ENCODE measurements at places on chromosomes 7 and 10.
A peak's percentile ranks its signal among the peaks of the same experiment; 100 is the strongest.

GRCh38 chr10:77869626-77870420 is 56.7 kb downstream of the DLG5 start:
- no peak for DNase-seq

GRCh38 chr7:34143402-34143801 is 238.1 kb downstream of the BMPER start:
- no peak for DNase-seq

DNA sequence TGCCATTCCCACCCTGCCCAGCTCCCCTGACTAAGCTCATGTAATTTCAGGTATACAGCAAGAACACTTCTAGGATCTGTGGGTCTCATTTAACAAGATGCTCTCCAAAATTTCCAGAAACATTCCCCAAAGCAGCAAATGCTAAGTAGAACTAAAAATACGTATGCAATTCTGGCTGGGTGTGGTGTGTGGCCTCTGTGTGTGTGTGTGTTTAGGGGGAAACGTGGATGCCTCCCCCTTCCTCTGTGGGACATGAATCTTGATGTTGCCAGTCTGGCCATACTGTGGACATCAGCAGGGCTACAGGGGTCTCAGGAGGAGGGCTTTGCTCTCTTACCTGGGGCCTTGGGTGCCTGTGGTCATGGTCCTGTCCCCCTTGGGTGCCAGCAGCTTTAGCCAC is 18.4 kb downstream of the EMX2 start:
- DNase-seq: no peak

- no peak for DNase-seq
These were observed 94.0 kb upstream of the FAM180A start for GRCh38 chr7:135842446-135843179.

DNA sequence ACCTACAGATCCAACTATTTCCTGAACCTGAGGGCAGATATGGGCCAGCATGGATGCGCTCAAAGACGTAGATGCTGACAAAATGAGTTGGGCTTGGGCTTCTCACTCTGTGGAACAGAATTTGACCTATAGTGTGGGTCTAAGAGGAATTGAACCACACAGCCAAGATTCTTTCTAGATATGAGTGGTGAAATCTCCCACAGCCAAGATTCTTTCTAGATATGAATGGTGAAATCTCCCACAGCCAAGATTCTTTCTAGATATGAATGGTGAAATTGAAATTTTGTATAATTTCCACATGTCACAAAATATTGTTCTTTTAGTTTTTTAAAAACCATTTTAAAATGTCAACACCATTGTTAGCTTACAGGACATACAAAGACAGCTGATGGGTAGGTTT is 215.4 kb upstream of the LRGUK start:
- DNase-seq: no peak

DNA sequence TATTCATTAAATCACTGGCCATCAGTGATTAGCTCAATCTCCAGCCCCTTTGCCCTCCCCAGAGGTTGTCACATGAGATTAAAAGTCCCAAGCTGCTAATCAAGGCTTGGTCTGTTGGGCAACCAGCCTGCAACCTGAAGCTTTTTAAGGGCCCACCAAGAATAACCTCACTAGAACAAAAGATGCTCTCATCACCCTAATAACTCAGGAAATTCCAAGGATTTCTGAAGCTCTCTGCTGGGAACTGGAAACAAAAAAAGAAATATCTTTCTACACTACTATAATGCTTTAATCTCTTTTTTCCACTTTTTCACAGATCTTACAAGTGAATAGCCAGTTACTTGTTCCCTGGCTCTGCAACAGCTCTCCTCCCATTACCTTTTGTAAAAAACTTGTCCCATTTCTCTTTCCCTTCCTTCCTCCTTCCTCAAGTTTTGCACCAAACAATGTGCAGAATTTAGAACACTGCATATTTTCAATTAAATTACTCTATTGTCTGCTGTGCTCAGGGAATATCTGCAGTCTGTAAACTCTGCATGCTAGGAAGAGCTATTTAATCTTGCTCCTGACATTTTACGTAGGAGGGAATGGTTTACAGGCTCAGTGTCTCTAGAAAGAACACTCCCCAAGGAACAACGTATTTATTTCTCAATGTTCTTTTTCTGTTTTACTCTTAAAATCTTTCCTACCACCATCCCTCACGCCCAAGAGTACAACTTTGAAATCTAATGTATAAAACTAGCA is 169.1 kb downstream of the IMMP2L start:
- DNase-seq: no peak

DNA sequence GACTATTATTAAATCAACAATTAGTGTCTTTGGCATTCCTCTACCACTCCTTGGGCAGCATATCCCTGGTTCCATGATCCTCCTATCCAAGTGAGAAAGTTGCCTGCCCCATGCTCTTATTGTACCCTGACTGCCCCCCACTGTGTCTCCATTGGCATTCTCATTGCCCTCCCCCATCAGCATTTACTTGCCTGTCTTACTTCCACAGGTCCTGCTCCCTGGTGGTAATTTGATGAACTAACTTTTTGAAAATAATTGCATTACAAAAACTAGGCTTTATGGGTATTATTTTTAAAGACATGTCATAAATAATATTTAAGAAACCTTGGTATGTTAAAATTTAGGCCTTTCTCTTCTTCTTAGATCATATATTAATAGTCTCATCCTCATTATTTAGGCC is 346.4 kb downstream of the PCLO start:
- no peak for DNase-seq

DNA sequence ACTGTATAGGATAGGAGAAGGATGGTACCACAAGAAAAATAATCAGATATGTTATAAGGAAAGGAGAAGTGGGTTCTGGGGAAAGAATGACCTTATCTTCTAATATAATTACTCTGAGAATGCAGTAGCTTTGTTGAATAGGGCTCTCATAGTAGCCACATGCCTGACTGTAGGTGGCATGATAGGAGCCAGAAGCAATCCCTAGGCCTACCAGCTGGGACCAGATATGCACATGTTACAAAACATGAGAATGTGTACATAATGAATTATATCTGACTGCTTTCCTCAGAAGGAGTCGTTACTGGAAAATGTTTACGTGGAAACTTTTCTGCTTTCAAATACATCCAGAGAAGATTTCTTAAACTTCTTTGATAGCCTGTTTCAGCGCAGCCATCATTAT is 53.2 kb upstream of the FAM3C start:
- DNase-seq: no peak

GRCh38 chr10:21995557-21995956 is 8.0 kb downstream of the DNAJC1 start:
- no peak for DNase-seq

DNA sequence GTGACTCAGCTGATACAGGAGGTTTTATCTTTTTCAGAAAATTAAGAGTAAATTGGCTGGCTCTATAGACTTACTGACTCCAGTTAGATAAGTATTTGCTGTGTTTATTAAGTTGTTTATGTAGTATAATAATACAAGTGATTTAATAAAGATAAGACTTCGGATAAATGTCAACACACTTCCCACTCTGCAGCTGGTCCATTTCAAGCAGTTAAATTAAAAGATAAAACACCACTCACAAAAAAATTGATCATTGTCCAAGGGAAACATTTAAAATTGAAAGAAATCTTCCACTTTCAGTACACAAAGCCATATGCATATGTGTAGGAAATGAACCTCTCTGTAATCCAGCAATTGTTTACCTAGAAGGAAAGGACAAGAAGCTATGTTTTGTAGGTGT is 106.1 kb upstream of the SP8 start:
- DNase-seq: no peak

GRCh38 chr10:107409522-107409921 is 245.0 kb upstream of the SORCS1 start:
- DNase-seq: no peak

- no peak for DNase-seq
These were observed 40.4 kb upstream of the VDAC2 start for GRCh38 chr10:75170215-75170614.

DNA sequence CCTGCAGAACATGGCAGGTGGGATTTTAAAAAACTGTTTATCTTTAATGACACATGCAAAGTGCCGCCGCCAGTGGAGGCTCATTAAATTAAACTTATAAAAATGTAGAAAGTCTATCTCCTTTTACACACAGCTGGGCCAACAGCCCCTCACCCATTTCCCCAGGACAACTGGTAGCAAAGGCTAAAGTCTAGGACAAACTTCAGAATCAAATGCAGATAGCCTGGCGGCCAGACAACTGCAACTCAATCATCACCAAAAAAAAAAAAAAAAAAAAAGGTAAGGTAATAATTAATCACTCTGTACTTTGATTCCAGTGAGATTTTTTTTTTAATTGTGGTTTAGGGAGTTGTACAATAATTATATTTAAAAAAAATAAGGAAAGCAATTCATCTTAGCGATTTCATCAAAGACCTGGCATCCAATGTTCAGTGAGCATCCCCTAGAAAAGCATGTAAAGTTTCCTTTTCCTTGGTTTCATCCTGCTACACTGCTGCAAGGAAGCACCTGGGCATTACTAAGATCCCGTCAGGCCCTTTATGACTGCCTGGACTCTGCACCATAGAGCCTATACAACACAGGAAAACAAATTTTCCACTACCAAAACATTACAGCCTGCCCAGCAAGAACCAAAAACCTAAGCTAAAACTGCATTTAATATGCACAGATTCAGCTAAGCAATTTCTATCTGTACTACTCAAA is 98.5 kb downstream of the GRB10 start:
- no peak for DNase-seq

DNA sequence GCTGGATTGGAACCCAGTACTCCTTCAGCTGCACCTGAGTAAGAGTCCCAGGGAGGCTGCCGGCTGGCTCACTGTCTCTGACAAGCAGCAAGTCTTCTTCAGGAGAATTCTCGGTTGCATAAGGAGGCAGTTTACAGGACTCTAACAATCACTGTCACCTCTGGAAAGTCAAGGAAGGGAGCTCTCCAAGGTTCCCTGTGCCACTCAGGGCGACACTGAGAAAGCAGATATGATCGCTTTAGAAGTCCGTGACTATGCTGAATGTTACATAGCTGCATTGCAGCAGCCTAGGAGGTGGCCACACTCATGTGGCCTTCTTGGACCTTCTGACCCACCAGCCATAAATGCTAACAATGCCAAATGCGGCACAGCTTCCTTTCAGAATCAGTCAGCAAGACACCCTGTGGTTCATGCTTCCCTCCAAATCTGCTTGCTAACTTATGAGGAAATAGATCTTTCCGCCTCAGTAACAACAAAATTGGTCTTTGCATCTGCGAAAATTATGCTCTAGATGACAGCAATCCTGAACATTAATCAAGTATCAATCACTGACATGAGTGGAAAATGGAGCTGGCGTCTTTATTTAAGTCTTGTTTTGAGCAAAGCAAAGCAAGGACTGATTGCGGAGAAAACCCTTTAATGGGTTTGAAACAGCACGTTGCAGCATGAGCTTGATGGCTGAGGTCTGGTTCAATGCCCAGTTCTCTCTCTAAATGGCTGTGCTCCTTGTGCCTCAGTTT is 132.9 kb downstream of the ATXN7L1 start:
- peak; percentile 33 for DNase-seq

DNA sequence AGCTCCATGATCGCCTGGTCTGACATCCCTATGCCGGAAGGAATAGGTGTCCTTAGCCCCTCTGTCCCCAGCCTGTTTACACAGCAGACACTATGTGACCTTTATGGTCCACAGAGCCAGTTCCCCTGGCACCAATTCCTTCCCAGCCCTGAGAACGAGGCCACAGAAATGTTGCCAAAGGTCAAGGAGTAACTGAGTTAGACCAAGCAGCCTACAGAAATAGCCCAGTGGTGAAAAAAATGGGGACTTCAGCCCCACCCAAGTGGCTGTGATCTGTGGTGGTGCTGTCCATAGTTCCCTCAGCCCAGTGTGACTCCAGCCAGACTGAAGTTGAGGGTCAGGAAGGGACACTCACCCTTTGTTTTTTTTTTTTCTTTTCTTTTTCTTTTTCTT is 2.5 kb downstream of the PGAM2 start:
- DNase-seq: no peak

DNA sequence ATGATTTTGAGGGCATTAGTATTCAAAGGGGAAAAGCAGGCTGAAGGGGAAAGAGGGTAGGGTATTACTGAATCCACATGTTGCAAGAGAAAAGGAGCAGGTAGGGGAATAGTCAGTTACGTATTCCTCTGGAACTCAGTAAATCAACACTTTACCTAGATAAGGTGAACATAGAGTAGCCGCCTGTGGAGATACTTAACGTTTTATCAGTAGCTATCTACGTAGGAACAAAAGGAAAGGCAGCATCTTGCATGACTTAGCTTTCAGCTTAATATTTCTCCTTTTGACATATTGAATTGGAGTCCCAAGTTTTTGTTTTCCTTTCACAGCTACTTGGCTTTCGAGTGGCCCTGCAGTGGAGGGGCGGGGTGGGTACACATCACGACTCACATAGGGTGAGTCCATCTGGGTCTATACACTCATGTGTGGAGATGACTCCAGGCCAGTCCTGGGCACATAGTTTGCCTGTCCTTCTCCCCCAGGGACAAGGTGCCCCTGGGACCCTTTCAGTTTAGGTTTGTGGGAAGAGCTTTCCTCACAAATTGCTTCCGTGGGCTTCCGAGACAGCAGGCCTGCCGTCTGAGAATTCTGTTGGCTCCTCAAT is 48.1 kb downstream of the CCNY start:
- DNase-seq: no peak

DNA sequence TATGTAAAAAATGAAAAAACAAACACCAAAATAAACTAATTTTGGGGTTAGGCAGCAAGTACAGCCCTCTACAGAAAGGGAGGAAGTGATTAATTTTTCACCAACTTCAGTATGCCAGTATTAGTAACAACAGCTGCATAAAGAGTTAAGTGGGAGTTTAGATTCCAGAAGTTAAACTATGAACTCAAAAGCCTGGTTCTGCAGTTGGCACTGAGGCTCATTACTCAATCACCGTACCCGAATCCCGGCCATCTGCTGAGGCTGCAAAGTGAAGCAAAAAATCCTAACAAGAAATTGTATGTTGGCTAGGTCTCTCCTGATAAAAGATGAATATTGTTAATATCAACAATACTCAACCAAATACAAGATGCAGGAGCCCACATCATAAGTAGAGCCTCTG is 4.0 kb downstream of the NUDT5 start:
- DNase-seq: no peak

DNA sequence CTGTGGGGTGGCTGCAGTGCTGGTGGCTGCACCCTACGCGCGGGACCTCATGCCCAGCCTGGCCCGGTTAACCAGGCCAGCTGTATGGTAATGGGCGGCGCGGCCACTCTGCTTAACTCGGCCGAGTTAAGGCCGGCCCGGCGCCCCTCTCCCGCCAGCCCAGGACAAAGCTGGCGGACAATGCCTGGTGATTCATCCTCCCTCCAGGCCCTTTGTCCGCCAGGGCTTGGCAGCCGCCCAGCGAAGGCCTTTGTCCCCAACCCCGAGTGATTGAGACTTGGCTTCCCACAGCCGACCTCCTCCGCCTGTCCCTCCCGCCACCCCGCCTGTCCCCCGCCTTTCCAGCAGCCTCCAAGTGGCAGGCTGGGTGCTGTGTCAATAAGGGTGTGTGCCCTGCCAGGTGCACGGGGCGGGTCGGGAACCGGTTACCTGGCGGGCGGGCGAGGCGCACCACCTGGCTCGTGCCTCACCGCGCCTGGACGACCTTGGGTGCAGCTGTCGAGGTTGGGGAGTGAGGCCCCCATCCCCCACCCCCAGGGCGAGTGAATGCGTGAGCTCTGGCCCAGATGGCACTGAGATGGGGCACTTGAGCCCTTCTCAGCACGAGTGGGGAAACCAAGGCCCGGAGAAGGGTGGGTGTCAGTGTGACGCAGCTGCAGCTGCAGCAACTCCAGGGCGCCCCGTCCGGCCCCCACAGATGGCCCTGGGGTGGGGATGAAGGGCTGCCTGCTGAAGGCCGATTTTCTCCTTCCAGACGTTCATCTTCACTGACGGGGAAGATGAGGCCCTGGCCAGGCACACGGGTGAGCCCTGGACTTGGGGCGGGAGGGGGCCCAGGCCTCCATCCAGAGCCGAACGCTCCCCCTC is 4.6 kb downstream of the LFNG start:
- DNase-seq: no peak

GRCh38 chr10:17062493-17062892 is 67.1 kb downstream of the CUBN start:
- no peak for DNase-seq

All from activated CD4-positive, alpha-beta memory T cell treated with anti-CD3 and anti-CD28 coated beads, Interleukin-2, amount 10 ng/mL, durations not matched to agents 7 days and 5 days (primary cell).